RWPE2 (cell line): ENCODE measurements at places on chromosomes 7 and 10.

GRCh38 chr7:41706228-41706930, 3.5 kb upstream of the INHBA start:
- DNase-seq, result no peak

DNA sequence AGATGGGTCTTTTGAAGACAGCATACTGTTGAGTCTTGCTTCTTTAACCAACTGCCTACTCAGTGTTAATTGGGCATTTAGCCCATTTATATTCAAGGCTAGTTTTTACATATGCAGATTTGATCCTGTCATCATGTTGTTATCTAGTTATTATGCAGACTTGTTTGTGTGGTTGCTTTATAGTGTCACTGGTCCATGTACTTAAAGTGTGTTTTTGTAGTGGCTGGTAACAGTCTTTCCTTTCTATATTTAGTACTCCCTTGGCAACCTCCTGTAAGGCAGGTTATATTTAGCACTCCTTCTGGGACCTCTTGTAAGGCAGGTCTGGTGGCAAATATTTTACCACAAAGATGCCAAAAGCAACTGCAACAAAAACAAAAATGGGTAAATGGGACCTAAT, 66.7 kb downstream of the TES start:
- no peak for DNase-seq

- DNase-seq, result no peak
Measured at GRCh38 chr7:12249706-12250105, 38.6 kb downstream of the TMEM106B start.

GRCh38 chr7:1314908-1315450, 82.3 kb downstream of the UNCX start:
- no peak for DNase-seq

- DNase-seq, result no peak
Measured at GRCh38 chr7:102215711-102216110, 71.0 kb upstream of the SH2B2 start.

- no peak for DNase-seq
Measured at GRCh38 chr7:132703742-132704141, 127.5 kb upstream of the PLXNA4 start.

DNA sequence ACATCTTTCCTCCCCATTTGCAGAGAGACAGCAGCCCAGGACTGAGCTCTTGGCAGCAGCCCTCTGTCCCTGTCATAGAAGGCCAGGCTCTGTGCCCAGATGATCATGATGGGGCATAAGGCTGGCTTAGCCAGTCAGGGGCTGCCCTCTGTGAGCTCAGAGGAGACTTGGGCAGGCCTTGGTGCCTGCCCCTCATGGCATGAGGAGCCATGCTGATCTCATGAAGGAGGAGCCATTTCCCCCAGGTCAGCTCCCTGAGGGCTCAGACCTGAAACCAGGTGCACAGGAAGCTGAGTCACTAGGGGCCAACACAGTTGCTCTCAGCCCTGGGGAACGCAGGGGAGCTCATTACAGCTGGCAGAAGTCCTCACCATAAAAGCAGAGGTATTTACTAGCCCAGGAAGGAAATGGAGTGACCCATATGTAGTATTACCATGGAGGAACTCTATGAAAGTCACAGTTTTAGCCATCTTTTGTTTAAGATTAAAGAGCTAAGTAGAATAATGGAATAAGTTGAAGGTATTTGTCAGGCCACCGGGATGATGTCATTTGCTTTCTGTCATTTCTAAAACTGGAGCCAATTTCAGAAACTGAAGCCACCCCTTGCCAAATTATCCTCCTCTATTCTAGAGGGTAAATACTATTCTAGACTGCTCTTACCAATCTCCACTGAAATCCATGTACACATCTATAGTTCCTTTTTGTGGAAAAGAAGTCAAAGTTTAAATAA, 362.4 kb upstream of the ZNF32 start:
- no peak for DNase-seq

DNA sequence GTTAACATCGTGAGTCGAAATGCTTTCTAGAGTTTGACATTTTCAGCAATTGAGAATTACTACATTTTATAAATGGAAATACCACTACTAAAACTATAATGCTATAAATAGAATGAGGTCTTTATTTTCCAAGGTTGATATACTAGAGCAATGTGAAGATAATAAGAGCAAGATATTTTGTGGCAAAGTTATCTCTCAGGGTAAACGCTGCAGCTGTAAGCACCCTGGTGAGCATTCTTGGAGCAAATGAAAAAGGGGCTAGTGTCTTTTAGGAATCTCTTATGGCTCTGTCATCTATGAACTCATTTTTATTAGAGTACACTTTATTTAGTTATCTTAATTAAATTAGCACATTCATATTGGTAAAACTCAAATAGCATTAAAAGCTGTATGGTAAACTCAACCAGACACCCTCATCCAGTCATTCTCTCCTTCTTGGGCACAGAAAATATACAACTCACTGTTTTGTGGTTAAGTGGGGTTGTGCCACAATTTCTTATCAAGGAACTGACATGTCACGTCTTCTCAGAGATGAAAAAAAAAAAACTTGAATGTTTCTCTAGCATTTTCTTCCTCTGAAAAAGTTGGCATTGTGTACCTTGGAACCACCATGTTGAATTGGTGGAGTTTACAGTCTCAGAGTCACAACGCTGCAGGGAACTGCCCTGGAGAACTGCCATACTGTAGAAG, 289.5 kb upstream of the PFKP start:
- no peak for DNase-seq

- no peak for DNase-seq
Measured at GRCh38 chr7:152313831-152314604, 121.8 kb downstream of the KMT2C start.

DNA sequence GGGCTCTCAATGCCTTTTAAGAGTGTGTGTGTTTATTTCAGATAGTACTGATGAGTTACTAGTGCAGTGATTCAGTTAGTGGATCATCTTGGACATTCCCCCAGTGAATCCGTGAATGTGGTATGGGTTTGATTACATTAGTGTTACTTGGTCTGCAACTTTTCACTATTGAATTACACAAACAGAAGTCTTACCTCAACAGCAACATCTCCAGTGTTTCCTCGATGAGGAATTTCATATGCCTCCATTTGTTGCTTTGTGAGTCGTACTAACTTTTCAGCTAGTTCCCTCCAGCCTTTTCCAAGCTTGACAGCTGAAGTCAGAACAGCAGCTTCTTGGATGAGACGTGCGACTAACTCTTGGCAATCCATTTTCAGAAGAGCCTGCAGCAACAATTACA, 63.2 kb downstream of the MACC1 start:
- no peak for DNase-seq

- DNase-seq, result no peak
Measured at GRCh38 chr7:21580073-21580521, 37.3 kb downstream of the DNAH11 start.

DNA sequence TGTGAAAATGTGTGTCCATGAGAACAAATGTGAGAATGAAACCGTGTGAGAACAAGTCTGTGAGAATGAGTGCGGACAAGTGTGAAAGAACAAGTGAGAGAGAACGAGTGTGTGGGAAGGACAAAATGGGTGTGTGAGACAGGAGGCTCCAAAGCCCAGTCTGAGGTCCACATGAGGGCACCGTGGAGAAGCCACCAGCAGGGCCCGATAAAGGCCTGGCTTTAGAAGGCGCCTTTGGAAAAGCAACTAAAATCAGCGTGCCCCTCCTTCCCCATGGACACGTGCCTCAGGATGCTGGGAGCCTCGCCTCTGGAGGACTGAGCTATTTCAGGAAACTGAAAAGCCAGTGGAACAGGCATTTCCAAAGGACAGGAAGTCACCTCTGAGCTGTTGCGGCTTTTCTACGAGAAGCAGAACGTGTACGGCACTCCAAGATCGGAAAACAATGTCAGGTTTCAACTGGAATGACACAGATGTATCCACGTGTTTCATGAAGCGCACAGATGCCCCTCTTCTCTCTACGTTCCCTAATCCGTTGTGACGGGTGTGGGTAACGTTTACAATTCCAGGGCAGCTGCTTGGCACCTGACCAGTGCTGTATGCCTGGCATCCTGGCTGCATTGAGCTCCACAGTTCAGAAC, 46.4 kb downstream of the ESYT2 start:
- no peak for DNase-seq

DNA sequence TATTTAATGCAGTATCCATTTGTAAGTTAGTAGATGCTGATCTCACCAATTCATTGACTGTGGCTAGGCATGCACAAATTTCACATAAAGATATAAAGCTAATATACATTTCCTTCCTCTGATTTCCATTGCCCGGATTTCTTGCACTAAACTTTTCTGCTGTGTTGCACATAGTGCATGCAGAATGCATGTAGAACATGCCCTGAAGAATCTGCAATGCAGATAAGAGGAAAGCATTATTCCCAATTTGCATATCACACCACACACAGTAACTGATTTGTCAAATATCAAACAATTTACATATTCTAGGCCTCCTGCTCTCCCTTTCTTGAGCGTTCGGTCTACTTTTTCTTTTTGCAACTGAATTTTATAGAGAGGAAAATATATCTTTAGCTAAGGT, 124.2 kb downstream of the LRRTM3 start:
- no peak for DNase-seq

GRCh38 chr7:24936121-24936824, 43.7 kb downstream of the OSBPL3 start:
- no peak for DNase-seq

GRCh38 chr7:1292972-1293830, 60.5 kb downstream of the UNCX start:
- no peak for DNase-seq

DNA sequence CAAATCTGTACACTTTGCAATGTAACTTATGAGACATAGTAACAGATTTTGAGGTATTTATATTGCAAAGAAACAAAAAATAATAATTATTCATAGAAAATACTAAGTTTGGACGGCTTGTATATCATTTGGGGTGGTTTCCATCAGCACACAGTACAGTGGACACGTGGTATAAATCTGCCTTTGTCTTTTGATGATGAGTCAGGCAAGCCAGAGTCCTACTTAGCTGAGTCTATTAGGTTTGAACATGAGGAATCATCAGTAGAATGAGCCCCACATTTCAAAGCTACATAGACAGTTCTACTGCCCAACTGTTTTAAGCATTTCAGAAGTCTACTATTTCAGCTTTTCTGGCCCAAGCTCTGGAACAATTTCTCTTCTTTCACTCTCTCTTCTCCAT, 803.2 kb downstream of the PHTF2 start:
- no peak for DNase-seq

- no peak for DNase-seq
Measured at GRCh38 chr7:151168003-151168786, 701 bp upstream of the GBX1 start.

GRCh38 chr7:19522486-19522885, 186.4 kb downstream of the POLR1F start:
- DNase-seq, result no peak

DNA sequence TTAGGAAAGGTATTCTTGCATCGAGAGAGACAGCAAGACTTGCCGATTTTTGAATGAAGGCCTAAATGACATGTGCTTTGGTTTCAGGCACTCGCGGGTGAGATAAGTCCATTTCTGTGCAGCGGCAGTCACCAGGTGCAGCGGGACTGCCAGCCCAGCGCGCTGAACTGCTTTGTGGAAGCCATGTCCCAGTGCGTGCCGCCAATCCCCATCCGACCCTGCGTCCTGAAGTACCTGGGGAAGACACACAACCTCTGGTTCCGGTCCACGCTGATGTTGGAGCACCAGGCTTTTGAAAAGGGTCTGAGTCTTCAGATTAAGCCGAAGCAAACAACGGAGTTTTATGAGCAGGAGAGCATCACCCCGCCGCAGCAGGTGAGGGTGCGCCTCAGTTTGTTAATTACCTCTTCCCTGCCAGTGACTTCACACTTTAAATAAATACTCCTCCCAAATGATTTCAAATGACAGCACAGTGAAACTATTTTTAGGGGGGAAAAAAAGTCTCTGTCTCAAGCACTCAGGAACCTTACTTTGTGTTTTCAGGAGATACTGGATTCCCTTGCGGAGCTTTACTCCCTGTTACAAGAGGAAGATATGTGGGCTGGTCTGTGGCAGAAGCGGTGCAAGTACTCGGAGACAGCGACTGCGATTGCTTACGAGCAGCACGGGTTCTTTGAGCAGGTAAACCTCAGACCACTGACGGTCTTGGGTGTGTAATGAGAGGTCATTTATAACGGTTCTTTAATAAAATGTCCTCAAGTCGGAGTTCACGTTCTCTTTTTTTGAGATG, 98.3 kb downstream of the TRRAP start:
- DNase-seq, result no peak

DNA sequence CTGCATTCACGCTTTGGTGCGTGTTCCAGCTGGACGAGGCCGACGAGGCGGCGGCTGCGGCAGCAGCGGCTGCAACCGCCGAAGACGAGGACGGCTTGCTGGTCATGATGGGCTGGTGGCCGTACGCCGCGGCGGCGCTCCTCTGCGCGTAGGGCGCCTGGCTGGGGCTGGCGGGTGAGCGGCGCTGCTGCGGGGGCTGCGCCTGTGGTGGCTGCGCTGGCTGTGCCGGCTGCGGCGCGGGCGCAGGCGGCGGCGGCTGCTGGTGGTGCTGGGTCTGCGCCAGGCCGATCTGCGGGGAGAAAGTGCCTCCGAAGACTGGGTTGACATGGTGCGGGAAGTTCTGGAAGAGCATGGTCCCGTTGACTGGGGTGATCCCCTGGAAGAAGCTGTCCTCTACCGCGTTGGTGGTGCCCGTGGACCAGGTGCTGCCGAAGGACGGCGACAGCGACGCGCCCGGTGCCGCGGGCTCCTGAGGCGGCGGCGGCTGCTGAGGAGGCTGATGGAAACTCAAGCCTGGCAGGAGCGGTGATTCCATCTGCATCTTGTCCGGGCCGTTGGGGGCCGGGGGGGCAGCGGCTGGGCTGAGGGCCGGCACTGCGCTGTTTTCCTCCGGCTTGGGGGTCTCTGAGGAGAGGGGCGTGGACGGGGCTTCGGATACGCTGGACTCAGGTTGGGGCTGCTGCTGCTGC, 51.1 kb downstream of the CPEB3 start:
- no peak for DNase-seq

- DNase-seq, result no peak
Measured at GRCh38 chr7:100430493-100431285, 1.1 kb downstream of the MEPCE start.

DNA sequence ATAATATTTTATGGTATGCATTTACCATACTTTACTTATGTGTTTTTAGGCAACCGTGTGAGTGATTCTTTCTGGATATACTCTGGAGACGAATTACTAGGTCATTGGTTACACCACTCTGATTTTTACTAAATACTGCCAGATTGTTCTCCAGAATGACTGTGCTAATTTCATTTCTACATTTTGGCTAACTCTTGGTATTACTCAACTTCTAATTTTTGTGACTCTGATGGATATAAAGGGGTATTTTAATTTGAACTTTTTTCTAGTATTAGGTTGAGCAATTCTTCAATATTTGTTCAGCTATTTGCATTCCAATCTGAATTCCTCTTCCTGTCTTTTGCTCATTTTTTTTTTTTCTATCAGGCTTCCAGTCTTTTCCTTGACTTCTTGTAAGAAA, 223.6 kb downstream of the MDFIC start:
- no peak for DNase-seq
